SJSA1 (cell line): ENCODE measurements at places on chromosomes 13 and 19.

- no peak for DNase-seq
Observed at GRCh38 chr19:18173054-18173571, 500 bp upstream of the IFI30 start.

- no peak for DNase-seq
Observed at GRCh38 chr13:69704311-69704710, 403.3 kb upstream of the ATXN8OS start.

GRCh38 chr13:31638577-31638976 is 100.7 kb upstream of the RXFP2 start:
- DNase-seq: no peak

DNA sequence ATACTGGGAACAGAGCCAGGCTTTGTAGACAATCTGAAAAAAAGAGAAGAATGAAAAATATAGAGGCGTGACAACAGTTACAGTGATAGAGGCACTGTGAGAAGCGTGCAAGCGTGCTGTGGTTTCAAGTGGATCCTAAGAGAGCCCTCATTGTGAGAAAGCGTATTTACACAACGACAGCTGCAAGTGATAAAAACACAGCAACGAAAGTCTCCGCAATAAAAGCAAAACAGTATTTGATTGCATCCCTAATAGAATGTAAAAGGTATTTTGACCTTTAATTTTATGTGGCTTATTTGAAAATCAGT is 642.7 kb upstream of the ARGLU1 start:
- no peak for DNase-seq

DNA sequence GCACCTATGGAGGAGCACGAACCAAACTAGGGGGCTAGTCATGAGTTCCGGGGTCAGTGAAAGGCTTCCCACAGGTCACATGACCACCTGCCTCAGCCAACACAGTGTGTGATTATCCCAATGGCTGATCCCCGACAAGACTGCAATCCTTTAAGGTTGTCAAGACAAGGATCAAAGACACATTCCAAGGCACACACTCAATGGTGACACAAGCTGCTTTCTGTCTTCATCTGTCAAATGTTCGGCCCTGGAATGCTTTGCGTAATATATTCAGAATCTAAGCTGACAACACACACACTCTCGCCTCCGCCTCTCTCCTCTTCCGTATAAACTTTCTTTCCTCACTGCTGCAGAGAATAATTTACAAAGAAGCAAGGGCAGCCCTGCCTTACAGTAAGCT is 11.7 kb downstream of the RANBP3 start:
- no peak for DNase-seq

GRCh38 chr19:40745402-40745780 is 4.9 kb downstream of the ACTMAP start:
- no peak for DNase-seq

GRCh38 chr19:34983786-34984185 is 16.3 kb upstream of the GRAMD1A start:
- DNase-seq: no peak

DNA sequence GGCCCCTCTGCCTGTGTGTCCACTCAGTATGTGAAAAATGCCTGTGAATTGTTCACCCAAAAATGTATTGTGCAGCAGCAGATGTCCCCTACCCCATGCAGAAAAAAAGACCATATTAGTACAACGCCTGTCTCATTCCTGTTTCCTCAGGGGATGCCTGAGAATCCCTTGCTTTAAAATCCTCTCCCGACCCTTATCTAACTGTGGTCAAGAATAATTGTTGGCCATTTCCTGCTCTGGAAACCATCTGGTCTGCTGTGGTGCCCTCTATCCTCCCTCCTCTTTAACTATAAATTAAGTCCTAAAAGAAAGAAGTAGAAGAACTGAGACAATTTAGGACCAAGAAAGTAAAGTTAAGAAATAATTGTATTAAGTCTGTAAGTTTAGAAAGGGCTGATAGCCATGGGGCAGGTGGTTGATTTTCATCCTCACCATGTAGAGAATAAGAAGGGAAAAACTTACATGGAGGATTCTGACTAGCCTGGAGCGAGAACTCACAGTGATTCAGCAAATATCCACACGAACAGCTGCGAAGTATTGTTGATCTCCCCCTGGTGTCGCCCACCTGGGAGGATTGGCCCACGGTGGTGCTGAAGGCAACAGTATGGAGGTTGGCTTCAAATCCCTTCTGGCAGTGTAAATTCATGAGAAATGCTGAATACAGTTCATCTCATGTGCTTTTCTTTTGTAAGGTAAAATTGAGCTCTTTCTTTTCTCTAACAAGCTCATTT is 85.6 kb downstream of the COL4A2 start:
- DNase-seq: no peak

GRCh38 chr19:33686262-33686661 is 64.5 kb downstream of the CHST8 start:
- no peak for DNase-seq

- no peak for DNase-seq
Observed at GRCh38 chr13:39054112-39054511, 15.9 kb downstream of the NHLRC3 start.

- DNase-seq: no peak
Observed at GRCh38 chr19:19213426-19214158, 1.8 kb downstream of the NCAN start.

GRCh38 chr13:40469581-40470310 is 196.7 kb downstream of the FOXO1 start:
- no peak for DNase-seq

DNA sequence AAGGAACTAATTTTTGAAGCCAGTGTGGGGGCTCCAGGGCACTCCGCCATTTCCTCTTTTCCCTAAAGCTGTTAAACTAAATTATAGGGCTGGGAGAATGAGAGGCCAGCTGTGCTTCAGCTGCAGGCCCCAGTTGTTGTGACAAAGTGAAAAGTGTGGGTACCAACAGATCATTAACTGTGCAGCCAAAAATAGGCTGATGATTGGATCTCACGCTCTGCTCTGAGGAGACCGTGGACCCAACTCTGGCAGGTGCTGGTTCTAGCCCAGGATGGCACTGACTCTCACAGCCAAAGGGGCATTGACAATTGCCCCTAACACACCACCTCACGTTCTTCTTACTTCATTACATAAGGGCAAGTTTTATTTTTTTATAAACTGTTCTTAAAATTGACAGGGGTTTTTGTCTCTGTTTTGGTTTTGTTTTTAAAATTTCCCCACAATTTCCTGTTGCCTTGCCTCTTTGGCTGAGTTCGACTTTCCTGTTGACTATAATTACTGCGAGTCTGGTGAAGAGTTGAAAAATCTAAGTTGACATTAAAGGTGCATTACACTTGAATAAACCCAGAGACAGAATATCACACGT is 391.0 kb downstream of the FGF9 start:
- DNase-seq: no peak

- DNase-seq: no peak
Observed at GRCh38 chr19:5439452-5439851, 15.8 kb upstream of the ZNRF4 start.
